ENCODE measurements at places on chromosomes 4 and X. TPM values are rescaled to one million over a fixed set of nuclear protein-coding genes. Genes with fewer than 3 reads are reported as not detected.

- DNase-seq: no peak
Observed at GRCh38 chr4:15451866-15452765, 17.6 kb upstream of the CC2D2A start.

DNA sequence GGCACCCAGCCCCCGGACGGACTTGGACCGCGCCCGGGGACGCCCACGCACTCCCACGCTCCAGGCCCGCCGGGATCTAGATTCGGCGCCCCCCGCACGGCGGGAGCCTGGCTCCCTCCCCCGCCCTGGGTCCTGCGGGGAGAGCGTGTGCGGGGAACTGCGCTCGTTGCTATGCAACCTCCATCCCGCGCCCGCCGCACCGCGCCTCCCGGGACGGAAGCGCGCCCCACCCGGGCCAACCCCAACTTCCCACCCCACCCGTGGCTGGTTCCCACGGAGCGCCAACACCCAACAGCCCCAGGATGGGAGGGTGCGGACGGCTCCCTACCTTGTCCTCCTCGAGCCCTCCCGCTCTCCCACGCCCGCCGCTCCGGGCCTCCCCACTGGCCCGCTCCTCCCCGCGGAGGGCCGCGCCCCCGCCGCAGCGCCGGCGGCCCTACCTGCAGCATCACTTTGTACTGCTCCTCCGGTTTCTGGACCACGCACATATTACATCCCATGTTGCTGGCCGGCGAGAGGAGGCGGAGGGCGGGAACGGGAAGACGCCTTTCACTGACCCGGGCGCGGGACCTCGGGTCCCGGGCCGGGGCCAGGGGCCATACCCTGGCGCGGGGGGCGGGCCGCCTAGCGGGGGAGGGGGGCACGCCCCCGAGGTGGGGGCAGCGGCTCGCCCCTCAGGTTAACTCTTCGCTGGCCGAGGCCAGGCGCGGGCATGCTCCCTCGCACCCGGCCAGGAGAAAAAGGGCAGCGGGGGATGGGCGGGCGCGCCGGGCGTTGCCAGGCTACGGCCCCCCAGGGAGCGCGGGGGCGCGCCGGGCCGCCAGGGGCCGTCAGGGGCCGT is at the start of gene PDZD4:
Gene PDZD4, minus strand, starts transcription at position 746 of the 841 bp plus-strand sequence. Its CDS starts 246 bp downstream, at position 500.
- DNase-seq: peak; percentile 37

DNA sequence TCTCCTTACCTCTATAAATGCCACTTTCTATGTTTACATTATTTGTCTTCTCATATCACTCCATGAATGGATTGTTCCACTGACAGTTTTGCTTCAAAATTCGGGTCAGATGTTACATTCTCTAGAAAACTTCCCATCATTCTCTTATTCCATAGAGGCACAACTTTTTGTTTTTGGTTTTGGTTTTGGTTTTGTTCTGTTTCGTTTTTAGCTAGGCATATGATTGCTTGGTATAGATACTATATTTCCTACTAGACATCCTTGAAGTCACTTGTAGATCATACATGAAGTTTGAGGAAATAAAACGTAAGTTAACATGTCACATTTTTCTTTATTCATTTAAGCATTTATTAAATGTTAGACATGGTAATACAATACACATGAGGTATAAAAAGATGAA is 961.0 kb downstream of the PCDH18 start:
- no peak for DNase-seq

- no peak for DNase-seq
Observed at GRCh38 chrX:123454712-123455431, 270.8 kb downstream of the GRIA3 start.

DNA sequence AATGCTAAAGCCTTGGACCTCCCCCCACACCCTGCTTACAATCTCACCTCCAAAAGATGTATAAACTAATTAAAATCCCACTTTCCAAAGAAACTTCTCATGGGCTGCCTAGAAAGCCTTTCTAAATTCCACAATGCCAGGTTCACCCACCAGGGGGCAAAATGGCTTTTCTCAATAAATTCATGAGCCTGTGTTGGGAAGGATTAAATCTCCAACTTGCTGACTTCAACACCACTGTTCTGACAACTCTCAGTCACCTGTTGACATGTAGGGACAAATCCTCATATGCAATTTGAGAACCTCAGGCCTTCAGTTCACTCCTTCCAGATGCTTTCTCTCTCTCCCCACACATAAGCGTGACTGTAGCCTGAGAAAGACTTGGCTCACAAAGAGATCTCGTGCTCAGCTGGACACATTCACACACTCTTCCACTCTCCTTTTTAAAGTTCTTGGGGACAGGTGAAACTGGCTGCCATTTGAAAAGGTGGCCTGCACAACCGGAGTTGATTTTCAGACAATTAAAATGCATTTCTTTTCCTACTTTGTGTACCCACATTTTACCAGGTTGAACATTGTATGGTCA is 88.6 kb upstream of the PRPS2 start:
- peak; percentile 30 for DNase-seq

- DNase-seq: peak; percentile 67
Observed at GRCh38 chrX:71253253-71254091, 468 bp downstream of the ZMYM3 start.

Gene NLRP2B
- not detected for total RNA-seq

Gene LGI2
- 8.3 TPM for total RNA-seq

Gene TMEM47
- total RNA-seq: 15.7 TPM

Gene CLIC2
- total RNA-seq: 0.66 TPM

Gene DDX60
- total RNA-seq: 2.7 TPM

Gene AMBN
- total RNA-seq: not detected

All from WTC11 (cell line).